ENCODE measurements at places on chromosomes 11 and 22.

- DNase-seq, result peak; percentile 79
Observed at GRCh38 chr22:27866135-27867084, 52.6 kb downstream of the PITPNB start.

- DNase-seq, result peak; percentile 21
Observed at GRCh38 chr11:111905411-111905810, 6.2 kb downstream of the CRYAB start.

DNA sequence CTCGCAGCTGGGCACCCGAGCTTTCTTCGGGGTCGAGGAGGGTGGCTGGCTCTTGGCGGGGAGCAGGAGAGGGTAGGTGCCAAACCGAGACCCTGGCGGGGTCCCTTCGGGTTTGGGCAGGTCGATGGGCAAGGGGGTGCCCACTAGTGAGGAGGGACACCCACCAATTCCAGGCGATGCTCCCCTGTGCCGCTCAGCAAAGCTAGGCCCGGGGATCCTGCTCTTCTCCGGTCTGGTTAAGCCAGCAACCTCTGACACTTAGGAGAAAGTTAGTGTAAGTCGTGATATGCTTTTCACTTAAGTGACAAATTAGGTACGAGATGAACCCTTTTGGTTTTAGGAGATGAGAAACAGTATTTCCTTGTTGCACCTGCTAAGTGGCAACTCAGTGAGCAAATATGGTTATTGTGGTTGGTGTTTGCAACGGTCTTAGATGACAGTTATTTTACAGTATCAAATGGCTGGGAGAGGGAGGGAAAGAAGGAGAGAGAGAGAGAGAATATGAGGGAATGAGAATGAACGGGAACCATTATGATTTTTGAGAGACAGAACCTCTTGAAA is 565 bp downstream of the NUCB2 start:
- peak; percentile 16 for DNase-seq

GRCh38 chr11:95652002-95652472 is 137.5 kb downstream of the FAM76B start:
- DNase-seq, result no peak

DNA sequence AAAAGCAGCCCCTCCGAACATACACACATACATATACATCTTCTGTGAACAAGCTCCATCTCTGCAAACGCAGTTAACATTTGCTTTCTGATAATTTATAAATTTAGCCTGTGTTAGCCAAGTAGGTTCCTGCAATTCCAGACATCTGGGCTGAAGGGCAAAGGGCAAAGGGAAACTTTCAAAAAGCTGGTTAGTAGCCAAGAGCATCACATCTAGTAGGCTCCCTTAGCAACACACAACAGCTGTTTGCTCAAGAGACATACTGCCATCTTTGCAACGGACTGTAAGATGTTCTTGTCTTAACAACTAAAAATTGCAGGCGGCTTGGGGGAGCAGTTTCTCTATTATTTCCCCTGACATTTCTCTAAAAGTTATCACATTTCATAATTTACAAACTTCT is 134.9 kb downstream of the RBFOX2 start:
- no peak for DNase-seq

GRCh38 chr11:5362017-5362625 is 10.8 kb downstream of the OR51B6 start:
- no peak for DNase-seq

- no peak for DNase-seq
Observed at GRCh38 chr11:95545116-95545875, 244.3 kb downstream of the FAM76B start.

DNA sequence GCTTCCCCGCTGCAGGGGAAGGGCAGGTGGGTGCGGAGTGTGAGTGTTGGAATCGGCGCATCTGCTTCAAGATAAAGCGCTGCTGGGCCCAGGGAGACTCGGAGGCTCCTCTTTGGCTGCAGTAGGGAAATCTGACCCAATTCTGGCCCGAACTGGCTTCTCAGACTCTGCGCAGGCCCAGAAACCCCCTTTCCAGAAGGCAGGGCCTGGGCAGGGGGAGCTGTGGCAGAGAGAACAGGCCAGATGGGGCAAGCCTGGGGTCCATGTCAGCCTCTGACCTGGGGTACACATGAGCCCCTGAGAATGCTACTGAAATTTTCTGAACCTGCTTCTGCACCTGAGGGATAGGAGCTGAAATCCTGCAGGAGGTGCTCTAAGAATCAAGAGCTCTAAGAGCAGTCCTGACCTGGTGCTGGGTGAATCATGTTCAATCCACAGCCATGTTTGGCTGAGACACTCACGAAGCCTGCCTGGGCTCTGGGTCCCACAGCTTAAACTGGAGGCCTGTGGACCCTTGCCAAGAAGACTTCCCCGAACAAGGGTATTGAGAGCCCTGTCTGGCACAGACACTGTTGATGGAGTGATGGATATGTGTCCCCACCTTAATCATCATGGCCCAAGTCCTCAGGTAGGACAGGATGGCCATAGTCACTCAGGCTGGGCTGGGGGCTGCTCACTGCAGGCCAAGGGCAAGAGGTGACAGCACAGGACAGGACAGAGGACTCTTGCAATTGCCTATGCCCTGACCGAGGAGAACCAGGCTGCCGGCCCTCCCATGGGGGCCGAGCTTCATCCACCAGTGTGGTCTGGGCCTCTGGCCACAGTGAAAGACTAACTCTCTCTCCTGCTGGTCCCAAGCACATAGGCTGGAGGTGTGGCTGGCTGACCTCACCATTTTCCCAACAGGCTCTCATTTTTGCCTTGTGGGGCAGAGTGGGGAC is 6.9 kb downstream of the RAB3IL1 start:
- no peak for DNase-seq

GRCh38 chr11:63800921-63801320 is 12.3 kb upstream of the SPINDOC start:
- DNase-seq, result no peak

DNA sequence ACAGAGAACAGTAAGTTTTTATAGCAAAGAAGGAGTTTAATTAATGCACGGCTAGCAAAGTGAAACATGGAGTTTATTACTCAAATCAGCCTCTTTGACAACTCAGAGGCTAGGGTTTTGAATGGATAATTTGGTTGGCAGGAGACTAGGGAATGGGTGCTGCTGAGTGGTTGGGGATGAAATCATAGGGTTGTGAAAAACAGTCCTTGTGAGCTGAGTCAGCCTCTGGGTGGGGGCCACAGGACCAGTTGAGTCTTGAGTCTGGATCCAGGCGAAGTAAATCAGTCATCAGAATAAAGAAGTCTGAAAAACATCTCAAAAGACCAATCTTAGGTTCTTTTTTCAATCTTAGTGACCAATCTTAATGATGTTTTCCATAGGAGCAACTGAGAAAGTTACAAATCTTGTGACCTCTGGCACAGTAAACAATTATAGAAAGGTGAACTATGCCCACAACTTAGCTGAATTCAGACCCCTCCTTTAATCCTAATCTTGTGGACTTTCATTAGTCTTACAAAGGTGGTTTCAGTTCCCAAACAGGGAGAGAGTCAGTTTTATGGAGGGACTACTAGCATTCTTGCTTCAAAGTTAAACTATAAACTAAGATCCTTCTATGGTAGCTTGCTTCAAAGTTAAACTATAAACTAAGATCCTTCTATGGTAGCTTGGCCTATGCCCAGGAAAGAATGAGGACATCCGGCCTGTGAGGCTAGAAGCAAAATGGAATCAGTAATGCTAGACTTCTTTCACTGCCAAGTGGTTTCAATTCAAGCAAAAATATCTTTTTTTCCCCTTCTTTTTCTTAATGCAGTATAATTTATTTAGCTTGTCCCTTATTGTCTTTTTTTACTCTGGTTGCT is 84.5 kb downstream of the AASDHPPT start:
- DNase-seq, result no peak
